ENCODE measurements at places on chromosomes 5 and 9.

GRCh38 chr5:122154910-122155309, 25.6 kb downstream of the ZNF474 start:
- peak; percentile 31 for DNase-seq

DNA sequence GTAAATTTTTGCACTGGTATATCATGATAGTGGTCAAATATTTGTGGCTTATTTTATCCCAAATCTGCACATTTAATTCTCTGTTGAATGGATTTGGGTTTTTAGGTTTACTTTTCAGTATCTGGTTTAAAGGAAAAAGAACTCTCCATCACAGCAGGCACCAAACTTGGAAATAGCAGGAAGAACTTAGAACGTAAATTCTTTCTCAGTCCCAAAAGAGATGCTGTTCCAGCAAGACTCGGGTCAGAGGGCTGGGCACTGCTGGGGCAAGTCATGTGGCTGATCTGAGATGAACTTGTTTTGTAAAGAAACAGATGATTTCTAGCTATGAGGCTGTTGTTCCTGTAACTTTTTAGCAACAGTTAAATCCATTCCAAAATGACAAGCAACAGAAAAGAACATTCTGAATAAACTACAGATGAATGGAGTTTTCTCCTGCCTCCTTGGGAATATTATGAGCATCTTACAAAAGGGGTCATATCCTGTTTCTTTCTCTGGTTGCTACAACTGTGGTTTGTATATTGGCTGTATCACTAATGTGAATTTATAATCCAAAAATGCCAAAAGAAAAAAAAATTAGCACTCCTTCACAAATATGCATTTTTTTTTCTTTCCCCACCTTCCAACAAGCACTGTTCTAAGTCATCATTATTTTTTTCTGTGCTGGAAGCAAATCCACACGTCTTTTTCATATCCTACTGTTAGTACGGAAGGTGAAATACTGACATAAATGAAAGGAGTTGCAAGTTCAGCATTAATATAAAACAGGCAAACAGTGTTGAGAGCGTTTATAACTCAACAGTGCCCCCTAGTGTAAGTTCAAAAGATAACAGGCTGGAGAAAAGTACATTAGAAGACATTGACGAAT, 31.1 kb downstream of the OR2K2 start:
- DNase-seq: peak; percentile 26

GRCh38 chr9:87725356-87725899, 491 bp upstream of the CTSL start:
- DNase-seq: peak; percentile 41

- DNase-seq: no peak
Observed at GRCh38 chr5:67886761-67887160, 328.8 kb upstream of the PIK3R1 start.

DNA sequence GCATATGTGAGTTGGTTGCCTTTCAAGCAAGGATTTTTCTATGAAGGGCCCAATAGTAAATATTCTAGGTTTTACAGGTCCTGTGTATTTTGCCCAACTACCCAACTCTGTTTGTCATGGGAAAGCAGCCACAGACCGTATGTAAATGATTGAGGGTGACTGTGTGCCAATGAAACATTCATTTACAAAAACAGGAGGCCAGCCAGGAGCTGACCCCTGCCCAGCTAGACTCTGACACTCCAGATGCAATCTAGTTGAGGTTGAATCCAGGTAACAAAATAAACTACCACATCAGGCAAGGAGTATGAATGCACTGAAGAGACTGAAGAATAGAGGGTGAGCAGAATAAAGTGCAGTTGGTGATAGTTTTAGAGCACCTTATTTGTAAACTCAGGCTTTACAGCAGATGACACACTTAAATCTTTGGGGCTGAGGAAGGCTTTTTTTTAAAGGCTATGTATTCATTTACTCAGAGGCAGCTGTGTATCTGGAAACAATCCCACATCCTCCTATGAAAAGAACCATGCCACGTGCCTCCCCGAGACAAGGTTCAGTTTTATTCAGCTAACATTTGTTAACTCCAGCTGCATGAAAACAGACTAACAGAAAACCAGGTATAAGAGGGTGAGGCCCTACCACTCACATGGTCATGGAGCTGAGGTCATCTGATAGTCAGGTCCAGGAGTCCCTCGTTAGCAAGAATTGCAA, 60.7 kb downstream of the SLC1A1 start:
- DNase-seq: no peak

DNA sequence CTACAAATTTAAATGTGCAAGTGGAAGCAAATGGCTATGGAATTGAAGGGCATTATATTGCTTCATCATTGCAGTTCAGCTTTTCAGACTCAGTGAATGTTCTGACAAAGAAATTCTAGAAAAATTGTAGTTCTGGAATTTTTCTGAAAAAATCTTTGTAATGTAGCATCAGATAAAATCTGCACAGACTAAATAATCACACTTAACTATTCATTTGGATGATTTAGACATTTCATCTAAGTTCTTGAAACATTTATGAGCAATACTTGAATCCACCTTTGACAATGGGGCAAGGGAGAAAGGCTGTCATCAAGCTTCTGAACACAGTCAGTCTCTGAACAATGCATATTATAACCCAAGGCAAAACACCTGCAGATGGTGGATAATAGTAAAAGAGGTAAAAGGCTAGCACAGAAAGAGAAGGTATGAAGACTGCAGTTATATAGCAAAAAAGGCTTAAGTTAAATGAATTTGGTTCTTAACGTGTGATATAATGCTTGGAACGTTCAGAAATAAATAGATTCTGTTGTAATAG, 1352.0 kb upstream of the NUDT12 start:
- no peak for DNase-seq

DNA sequence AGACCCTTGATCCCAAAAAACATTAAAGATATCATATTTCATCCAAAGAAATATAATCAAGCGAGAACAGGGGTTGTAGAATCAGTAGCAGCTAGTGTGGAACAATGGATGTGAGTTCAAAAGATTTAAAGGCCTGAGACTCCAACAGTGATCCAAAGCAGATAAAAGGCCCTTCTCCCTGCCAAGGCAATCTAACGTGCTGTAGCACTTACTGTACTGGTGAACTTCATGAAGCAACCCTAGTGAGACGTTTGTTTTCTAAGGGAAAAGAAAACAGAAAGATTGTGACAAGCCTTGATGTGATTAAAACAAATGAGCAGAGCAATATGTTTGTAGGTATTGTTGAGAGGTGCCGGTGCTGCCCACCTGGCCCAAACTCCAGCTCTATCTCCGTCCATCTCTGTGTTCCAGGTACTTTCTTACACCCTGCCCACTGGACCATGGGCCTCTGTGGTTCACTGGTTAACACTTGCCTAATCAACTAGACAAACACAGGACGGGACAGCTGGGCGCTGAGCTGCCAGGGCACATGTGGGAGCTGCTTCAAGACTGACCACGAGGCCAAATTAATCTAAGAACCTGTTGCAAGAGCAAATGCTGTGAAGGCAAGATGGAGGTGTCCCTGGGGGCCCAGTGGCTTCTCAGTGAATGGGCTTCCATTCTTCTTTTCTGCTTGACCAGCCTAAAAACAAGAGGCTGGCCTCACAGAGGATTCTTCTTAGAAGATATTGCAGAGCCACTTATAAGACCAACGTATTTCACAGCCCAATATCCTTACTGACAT, 265.5 kb downstream of the CWC27 start:
- no peak for DNase-seq

- no peak for DNase-seq
Observed at GRCh38 chr9:135705376-135705775, 3.4 kb downstream of the KCNT1 start.

DNA sequence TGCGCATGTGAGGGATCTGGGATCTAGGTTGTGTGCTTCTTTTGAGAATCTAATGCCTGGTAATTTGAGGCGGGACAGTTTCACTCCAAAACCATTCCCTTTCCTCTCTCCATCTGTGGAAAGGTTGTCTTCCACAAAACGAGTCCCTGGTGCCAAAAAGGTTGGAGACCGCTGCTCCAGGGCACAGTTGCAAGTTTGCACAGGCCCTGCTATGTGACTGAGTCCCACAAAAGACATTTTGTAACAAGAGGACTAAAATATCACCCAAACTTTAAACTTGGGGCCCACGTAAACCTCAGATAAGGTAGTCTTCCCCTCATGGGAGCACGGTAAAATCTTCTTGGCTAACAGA, 5.8 kb upstream of the ZNF367 start:
- no peak for DNase-seq

DNA sequence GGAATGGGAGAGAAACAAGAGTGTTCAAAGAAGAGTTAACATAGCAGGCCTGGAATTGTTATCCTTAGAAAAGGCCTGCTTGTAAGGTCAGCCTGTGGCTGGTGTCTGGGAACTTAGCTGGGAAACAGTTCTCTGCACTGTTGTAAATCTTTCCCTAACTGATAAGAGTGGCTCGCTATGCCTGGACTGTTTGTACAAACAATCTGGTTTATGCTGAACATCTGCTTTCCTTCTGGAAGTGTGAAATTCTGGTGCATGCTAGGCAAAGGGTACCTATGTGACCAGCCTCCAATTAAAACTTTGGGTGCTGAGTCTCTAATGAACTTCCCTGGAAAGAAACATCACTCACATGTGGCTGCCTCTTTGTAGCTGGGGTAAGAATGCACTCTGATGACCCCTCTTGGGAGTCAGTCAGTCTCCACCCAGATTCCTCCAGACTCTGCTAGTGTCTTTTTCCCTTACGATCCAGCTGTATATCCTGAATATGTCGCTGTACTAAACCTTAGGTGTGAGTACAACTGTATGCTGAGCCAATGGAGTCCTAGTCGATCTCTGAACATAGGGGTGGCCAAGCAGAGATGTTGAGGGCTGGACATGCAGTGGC, 16.5 kb downstream of the SPARC start:
- no peak for DNase-seq

DNA sequence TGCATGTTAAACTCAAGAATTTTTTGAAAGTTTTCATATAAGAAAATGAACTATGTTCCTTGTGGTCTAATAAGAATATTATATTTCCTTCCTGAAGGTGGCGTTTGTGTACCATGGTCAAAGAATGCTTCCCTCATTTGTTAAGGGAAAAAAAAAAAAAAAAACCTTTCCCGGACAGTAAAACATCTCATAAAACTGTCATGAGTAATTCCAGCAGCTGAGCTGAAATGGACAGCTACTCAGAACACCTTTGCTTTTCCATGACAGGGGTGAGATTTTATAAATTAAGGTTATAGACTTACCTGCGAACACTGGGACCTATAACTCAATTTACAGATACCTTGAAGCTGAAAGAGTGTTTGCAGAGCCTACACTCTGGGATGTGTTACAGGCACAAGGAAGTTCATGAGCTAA, 113.2 kb upstream of the RANBP3L start:
- peak; percentile 42 for DNase-seq

DNA sequence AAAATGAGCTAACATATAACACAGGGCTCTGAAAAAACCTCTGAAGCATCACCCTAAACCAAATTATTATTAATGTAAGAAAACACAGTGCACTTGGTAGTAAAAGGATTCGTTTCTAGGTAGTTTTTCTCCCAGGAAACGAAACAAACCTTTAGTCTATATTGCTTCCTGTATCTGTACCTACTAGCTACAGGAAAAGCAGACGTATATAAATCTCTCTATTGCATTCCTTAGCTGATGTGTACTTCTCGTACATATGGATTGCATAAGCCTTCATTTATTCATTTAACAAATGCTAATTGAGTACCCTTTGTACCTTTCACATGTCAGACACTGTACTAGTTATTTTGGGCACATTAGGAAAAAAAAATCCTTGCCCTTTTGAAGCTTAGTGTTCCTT, 85.0 kb upstream of the RASA1 start:
- DNase-seq: no peak

DNA sequence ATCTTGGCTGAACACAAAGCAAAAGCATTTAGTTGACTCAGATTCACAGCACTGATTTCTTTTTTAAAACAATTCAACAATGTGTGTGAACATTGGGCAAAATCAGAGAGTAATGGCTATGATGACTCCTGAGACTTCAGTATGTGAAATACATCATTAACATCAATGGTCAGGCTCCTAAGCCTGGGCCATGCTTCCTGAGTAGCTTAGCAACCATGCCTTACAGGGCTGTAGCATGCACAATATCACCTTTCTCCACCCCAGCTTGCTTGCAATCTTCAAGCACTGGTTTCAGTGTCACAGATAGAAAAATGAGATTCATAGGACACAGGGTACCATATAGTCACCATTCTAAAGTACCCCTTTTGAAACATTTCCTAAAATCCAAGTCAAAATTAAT, 41.3 kb downstream of the MACROH2A1 start:
- DNase-seq: no peak

- DNase-seq: peak; percentile 55
Observed at GRCh38 chr9:68702493-68702892, 2.5 kb upstream of the PIP5K1B start.

DNA sequence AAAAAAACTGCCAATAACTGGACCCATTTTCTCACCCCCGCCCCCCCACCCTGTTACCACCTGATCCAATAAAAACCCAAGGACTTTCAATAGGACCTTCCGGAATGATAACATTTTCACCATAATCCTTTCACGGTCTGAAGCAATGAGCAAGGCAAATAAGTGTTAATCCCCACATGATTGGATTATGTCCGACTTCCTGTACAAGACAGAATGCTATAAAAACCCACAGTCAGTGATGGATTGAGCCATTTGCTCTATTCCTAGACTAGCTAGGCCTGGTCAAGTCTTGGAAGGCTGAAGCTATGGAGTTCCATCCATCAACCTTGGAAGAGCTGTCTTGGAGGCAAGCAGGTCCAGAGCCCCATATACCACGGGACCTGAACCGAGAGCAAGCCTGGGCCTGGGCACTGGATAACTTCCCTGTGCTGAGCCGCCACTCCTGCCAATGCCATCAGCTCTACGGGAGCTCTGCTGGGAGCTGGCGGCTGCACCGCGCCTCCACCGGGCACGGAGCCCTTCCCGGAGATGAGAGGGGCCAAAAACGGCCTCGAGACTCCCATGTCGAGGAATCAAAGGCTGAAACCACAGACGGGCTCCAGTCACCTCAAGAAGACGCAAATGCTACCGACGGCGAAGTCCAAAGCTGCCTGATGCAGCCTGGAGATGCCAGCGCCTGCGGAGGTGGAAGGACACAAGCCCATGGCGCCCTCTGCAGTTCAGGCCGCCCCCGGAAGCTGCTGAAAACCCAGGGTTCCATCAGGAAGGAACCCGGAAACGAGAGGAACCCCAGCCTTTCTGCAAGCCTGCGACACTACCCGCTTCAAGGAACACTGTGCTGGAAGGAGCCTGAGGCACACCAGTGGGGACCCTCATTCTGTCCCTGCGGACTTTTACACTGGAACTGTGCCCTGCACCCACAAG, 69.2 kb downstream of the ANXA2R start:
- no peak for DNase-seq

DNA sequence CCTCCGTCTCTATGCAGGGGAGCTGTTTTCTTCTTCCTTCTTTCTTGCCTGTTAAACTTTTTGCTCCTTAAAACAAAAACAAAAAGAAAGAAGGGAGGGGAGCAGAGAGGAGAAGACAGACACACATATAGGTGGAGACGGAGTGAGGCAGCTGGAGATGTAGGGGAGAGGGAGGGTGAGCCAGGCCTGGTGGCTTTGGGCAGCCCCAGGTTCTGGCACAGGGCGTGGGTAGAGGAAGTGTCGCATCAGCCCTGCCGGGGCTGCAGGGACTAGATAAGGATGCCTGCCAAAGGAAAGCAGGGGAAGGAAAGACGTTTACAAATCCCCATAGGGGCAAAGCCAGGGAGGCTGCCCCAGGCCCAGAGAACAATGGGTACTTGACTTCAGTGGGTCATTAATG, 38.7 kb upstream of the PTGS1 start:
- peak; percentile 85 for DNase-seq

GRCh38 chr9:107530679-107531078, 41.1 kb upstream of the KLF4 start:
- no peak for DNase-seq

GRCh38 chr9:76796296-76796695, 32.1 kb downstream of the PCA3 start:
- no peak for DNase-seq

All from K562 (cell line).